ENCODE measurements at places on chromosomes 6 and 20. TPM values are rescaled to one million over a fixed set of nuclear protein-coding genes. Genes with fewer than 3 reads are reported as not detected.

The KCNG1 gene
- total RNA-seq, result 19.0 TPM

GRCh38 chr20:23003077-23003635 lies 32.0 kb upstream of the SSTR4 start:
- H3K36me3 ChIP-seq, result no peaks in the 10 kb centered on the region
- no peaks in the 10 kb centered on the region for H3K4me1 ChIP-seq
- H3K4me3 ChIP-seq, result no peak overlapping the region
- no peak overlapping the region for H3K27ac ChIP-seq
- H3K27me3 ChIP-seq, result no peaks in the 10 kb centered on the region

- no peaks in the 10 kb centered on the region for H3K36me3 ChIP-seq
- H3K4me1 ChIP-seq, result no peaks in the 10 kb centered on the region
- no peak for DNase-seq
- no peaks in the 10 kb centered on the region for H3K27me3 ChIP-seq
Observed at GRCh38 chr6:164183556-164184123, 769.1 kb downstream of the QKI start.

The SH3BGRL2 gene
- total RNA-seq, result 24.6 TPM

- no peak for DNase-seq
- no peaks in the 10 kb centered on the region for H3K36me3 ChIP-seq
- H3K27me3 ChIP-seq, result no peaks in the 10 kb centered on the region
- no peaks in the 10 kb centered on the region for H3K4me1 ChIP-seq
- H3K27ac ChIP-seq, result no peak overlapping the region
- no peak overlapping the region for H3K4me3 ChIP-seq
Observed at GRCh38 chr6:116697480-116697879, 16.5 kb downstream of the KPNA5 start.

The IBTK gene
- 25.3 TPM for total RNA-seq

DNA sequence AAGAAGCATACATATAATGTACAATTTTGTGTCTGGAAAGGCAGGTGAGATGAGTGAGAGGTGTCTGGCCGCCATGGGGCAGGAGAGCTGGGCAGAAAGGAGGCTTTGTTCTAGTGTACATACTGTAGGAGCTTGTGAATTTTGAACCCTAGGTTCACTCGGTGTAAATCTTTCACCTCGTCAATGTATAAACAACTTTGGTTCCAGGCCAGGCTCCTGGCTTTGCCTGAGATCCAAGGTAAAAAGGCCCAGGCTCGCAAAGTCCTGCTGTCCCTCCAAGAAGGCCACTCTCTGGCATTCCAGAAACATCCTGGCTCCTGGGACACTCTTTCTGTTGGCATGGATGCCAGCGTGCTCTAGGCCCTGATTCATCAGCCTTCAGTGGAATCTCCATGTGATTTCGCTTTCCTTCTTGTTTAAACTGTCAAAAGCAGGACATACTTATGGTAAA lies 7.1 kb upstream of the SLC22A7 start:
- H3K4me3 ChIP-seq, result no peak overlapping the region
- H3K36me3 ChIP-seq, result no peaks in the 10 kb centered on the region
- no peak overlapping the region for H3K27ac ChIP-seq
- no peaks in the 10 kb centered on the region for H3K27me3 ChIP-seq
- no peak for DNase-seq

DNA sequence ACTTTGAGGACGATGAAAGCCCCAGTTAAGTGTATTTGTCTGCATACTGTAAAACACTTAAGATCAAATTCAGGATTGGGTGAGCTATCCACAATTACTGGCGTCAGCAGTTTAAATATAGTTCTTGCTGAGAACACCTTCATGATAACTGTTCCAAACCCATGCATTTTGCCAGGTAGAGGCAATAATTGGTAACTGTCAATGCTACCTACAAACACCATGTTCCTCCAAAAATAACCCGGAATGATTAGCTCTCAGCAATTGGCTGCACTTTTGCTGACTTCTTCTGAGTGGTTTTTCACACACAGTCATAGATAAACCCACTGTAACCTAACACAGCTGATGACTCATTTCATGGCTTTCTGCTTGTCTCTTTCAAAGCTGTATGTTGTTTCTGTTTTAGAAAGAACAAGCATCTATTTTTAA lies 1358.6 kb upstream of the GJE1 start:
- H3K4me3 ChIP-seq, result no peak overlapping the region
- no peak overlapping the region for H3K27ac ChIP-seq
- H3K4me1 ChIP-seq, result peaks cover 5% of the 10 kb centered on the region
- H3K27me3 ChIP-seq, result no peaks in the 10 kb centered on the region

The MYBL2 gene
- total RNA-seq, result 5.2 TPM

DNA sequence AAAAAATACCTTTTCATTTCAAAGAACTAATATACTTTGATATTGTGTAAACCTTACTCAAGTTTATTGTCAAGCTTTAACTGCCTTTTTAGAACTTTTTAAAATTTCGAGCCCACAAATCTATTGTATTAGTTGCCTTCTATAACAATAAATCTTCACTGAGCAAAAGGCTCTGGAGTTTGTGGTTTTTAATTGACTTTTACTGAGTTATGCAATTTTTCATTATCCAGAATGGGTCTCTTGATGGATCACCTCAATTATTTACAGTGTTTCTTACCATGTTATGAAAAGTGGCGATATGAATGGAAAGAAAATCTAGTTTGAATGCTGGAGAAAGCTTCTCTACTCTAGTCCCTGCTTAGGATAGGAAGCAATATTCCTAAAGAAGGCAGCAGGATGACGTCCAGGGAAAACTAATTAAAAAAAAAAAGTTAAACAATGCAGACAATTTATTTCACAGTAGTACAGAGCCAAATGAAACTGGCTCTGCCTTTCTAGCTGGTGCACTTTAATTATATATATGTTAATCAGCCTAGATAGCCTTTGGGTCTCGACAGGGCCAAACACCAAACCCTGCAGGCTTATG lies 5.0 kb downstream of the ID4 start:
- no peak overlapping the region for H3K27ac ChIP-seq
- no peaks in the 10 kb centered on the region for H3K4me1 ChIP-seq
- H3K27me3 ChIP-seq, result no peaks in the 10 kb centered on the region
- no peak for DNase-seq
- H3K36me3 ChIP-seq, result no peaks in the 10 kb centered on the region
- H3K4me3 ChIP-seq, result no peak overlapping the region

GRCh38 chr6:74733830-74734620 lies 471.8 kb downstream of the COL12A1 start:
- H3K27me3 ChIP-seq, result no peaks in the 10 kb centered on the region
- no peaks in the 10 kb centered on the region for H3K4me1 ChIP-seq
- H3K27ac ChIP-seq, result peak overlapping the region; percentile 63
- DNase-seq, result no peak
- H3K36me3 ChIP-seq, result no peaks in the 10 kb centered on the region

DNA sequence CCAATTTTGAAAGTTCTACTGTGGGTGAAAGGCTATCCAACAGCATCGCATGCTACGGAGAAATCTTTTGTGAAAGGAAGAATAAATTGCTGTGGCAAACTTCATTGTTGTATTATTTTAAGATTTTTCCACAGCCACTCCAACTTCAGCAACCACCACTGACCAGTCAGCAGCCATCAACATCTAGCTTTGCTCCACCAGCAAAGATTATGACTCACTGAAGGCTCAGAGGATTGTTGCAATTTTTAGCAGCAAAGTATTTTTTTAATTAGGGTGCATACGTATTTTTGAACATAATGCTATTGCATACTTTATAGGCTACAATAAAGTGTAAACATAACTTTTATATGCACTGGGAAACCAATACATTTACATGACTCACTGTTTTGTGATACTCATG lies 493.5 kb downstream of the TFAP2A start:
- DNase-seq, result no peak
- H3K27ac ChIP-seq, result no peak overlapping the region
- H3K27me3 ChIP-seq, result no peaks in the 10 kb centered on the region

Data from uterus (tissue), 4 donors.